ENCODE measurements at places on chromosomes 16 and 17. TPM values are rescaled to one million over a fixed set of nuclear protein-coding genes. Genes with fewer than 3 reads are reported as not detected.

The SYT17 gene
- not detected for total RNA-seq

The BAIAP3 gene
- total RNA-seq = 3.1 TPM

The FBXO39 gene
- 0.54 TPM for total RNA-seq

The KRTAP2-2 gene
- not detected for total RNA-seq

The KRTAP3-1 gene
- total RNA-seq = not detected

The ACD gene
- 28.7 TPM for total RNA-seq

The TMIGD1 gene
- total RNA-seq = not detected

The CIBAR2 gene
- not detected for total RNA-seq

The NPW gene
- not detected for total RNA-seq

The SERPINF2 gene
- 0.69 TPM for total RNA-seq

The CMTM1 gene
- total RNA-seq = 3.2 TPM

The ENPP7 gene
- total RNA-seq = not detected

The KRTAP4-9 gene
- total RNA-seq = not detected

The SAMD14 gene
- total RNA-seq = 0.96 TPM

The ASIC2 gene
- total RNA-seq = not detected

The TK2 gene
- 8.2 TPM for total RNA-seq

The LDHD gene
- not detected for total RNA-seq

The AATK gene
- not detected for total RNA-seq

The TBX6 gene
- total RNA-seq = 0.42 TPM

The IRX5 gene
- 0.15 TPM for total RNA-seq
